KBM-7 (cell line): ENCODE measurements at places on chromosomes 1 and 21.

DNA sequence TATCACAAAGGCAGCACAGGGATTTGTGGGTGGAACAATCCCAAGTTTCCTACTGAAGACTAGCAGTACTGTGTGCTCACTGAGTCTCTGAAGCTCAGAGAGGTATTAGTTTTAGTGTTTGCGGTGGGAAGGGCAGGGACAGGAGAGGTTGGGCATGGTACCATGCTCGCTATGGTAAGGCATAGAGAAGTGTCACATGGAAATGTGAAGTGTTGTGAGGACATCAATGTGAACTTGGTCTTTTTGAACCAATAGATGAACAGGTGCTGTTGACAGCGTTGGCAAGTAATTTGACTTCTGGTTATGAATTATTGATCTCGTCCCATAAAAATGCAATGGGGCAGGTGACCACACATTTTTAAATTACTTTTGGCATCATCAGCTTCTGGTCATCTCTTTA is 55.8 kb upstream of the ADAMTS1 start:
- DNase-seq = no peak

- no peak for DNase-seq
These were observed 176.2 kb downstream of the RHOU start for GRCh38 chr1:228911225-228912210.

DNA sequence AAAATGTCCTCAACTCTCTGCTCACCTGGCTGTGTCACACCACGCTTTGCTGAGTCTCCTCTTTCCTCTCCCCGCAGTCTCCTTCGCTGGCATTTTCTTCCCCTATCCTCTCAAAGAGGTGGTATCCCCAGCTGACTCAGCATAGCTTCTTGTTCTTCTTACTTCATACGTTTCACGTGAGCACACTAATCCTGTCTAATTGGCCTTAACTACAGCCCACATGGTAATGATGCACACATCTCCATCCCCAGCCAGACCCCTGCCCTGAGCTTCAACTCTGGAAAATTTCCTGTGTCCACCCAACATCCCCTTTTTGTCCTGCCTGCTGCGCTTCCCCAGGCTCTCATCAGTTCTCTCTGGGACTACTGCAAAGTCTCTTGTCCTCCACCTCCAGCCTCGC is 169.8 kb downstream of the TTLL7 start:
- DNase-seq = no peak

DNA sequence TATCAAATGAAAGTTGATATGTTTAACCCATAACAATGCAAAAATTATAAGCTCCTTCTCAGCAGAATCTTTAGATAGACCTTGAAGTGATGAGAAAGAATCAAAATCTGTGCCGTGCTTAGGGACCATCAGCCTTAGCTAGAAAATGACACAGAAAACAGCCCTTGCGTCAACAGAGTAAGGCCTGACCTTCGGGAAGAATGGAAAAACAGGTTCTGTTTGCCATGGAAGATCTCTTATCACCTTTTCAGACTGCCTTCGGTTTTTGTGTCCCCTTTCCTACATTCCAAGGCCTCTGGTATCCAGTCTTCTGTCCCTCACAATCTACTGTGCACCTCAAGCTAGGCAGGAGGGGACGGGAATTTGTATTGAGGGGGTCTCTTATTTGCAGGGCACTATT is 37.6 kb upstream of the DPT start:
- no peak for DNase-seq

DNA sequence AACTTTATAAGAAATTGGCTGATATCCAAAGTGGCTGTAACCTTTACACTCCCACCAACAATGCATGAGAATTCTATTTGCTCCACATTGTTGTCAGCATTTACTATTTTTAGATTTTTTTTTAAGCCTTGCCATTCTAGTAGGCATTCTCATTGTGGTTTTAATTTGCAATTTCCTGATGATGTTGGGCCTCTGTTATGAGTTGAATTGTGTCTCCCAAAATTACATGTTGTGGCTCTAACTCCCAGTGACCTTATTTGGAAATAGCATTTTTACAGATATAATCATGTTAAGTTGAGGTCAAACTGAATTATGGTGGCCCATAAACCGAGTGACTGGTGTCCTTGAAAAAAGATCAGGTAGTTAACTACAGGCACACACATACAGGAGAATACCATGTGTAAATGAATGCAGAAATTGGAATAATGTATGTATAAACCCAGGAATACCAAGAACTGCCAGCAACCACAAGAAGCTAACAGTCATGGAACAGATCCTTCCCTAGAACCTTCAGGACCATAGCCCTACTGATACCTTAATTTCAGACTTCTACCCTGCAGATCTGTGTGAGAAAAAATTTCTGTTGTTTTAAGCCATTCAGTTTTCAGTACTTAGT is 348.8 kb upstream of the DAB1 start:
- DNase-seq = no peak

- DNase-seq = no peak
These were observed 137.2 kb upstream of the ETS2 start for GRCh38 chr21:38668541-38668940.

GRCh38 chr1:225587310-225587709 is 65.6 kb downstream of the ENAH start:
- DNase-seq = no peak

GRCh38 chr1:109767637-109768334 is 4.1 kb upstream of the EPS8L3 start:
- no peak for DNase-seq

DNA sequence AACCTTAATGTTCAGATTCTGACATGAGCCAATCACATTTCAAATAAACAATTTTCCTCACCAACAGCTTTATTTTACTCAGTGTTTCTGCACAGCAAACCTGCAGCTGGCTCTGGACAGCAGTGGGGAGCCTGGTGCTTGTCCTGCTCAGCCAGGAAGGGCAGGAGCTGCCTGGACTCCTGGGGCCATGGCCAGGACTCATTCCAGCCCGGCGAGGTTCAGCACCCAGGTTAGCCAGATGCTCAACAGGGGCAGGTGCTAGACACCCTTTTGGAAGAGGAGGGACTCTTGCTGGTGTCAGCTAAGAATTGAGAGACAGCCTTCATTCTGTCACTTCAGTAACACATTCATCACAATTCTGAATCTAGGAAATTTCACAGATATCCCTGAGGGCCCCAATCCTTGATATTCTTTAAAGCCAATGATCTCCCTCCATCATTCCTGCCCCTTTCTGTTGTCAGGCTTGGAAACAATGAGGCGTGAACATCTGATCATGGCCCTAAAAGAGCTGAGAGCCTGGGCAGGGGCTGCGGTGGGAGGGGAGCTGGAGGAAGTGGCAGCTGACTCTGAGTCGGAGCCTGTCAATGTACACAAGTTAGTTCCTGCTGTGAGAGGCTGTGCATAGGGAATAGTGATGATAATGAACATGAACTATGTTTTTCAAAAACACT is 251.3 kb downstream of the SDCCAG8 start:
- DNase-seq = peak; percentile 55

DNA sequence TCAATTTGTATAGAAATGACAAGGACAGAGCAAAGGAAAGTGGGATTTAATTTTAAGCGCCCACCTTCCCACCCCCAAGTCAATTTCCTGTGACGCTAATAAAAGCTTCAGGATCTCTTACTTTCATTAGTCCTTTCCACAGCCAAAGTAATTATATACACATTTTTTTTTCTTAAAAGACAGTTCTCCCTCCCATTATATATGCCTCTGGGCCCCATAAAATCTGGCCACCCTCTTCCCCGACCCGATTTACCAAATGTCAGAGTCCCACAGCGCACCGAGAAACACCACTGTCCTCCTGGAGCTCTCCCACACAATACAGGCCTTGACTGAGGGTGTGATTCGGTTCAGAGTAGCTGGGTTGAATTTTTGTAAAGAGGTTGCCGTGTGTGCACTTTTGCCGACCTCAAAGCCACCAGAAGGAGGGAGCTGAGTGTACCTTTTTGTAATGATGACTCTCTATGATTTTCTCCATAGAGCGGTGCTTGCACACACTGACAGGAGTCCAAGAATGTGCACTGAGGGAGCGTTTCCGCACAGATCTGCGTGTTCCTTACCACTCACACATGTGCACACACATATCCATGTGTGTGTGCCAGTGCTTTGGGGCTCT is 26.2 kb upstream of the IL10 start:
- DNase-seq = no peak

DNA sequence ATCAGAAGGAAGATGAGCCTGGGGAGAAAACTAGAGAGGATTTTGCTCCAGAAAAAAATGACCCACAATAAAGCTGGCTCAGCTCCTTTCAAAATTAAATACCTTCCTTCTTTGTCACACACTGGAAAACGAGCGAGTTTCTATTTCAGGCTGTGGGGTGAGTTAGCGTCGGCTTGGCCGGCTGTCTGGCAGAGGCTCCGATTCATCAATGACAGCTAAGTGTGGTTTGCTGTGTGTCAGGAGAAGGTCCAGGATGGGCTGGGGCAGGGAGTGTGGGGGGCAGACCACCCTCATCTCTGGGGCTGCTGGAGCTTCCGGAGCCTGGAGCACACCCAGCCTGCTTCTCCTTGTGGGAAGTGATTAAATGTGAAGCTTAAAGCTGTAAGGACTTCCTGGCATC is 120.2 kb downstream of the ETS2 start:
- DNase-seq = peak; percentile 83

DNA sequence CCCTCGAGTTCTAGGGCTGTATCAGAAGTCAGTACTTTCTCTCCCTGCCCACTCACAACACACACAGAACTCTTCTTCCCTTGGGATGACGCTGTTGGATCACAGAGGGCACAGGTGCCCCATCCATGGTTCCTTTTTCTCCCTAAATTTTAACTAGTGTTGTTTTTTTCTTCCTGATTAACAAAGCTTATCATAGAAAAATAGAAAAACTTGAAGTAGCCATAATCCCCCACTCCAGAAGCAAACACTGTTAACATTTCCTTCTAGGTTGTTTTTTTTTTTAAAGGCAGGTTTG is 27.5 kb downstream of the NAV1 start:
- DNase-seq = no peak

- no peak for DNase-seq
These were observed 38.1 kb downstream of the TGFBR3 start for GRCh38 chr1:91847851-91848250.

DNA sequence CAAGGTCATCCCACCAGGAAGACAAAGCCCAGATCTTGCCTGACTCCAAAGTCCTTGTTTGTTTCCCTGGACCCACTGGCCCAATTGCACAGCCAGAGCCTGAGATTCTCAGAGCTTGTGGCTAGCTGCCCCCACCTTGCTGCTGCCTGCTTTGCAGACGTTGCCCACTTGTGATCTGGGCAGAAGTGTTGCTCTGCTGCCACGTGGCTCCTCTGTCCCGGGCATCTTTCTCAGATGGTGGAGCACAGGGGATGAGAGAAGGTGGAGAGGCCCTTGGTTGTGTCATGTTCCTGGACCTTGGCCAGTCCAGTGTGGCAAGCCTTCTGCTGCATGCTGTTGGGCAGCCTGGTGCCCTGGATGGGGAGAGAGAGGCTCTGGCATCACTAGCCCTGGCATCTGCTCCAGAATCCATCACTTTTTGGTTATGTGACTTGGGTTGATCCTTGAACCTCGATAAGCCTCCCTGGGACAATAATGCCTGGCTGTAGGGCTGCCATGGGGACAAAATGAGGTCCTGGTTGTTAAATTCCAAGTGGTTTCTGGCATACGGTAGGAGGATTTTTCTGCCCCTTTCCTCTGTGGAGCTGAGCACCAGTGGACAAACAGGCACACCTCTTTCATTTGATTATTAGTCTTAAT is 1.5 kb upstream of the NR0B2 start:
- no peak for DNase-seq

DNA sequence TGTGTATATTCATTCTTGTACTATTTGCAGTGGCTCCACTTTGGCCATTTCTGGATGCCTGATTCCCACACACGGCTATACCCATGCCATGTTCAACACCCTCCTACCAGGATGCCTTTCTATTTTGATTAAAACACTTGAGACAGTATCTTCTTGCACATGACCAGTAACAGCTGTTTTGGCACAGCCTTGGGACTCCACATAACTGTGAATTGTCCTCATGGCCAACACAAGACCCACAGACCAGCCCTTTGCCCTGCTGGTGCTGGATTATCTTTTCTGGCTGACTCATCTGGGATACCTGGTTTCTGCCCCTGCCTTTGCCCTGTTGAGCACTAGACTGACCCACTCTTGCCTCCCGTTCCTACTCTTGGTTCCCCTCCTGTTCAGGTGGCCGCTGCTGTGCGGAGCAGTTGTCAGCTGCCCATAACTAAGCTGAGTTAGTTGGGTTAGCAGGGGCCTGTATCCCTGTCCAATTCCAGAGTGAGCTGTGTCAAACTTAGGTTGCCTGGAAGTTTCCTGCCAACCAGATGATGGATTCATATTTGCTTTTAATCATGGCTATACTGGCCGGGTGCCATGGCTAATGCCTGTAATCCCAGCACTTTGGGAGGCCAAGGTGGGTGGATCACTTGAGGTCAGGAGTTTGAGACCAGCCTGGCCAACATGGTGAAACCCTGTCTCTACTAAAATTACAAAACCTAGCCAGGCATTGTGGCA is 10.8 kb upstream of the EYA3 start:
- no peak for DNase-seq

- DNase-seq = peak; percentile 82
These were observed 37.9 kb upstream of the EDEM3 start for GRCh38 chr1:184792450-184792969.

GRCh38 chr1:76080552-76081079 is 6.1 kb downstream of the ST6GALNAC3 start:
- DNase-seq = no peak

- DNase-seq = no peak
These were observed 179.3 kb downstream of the SIPA1L2 start for GRCh38 chr1:232450615-232451014.

DNA sequence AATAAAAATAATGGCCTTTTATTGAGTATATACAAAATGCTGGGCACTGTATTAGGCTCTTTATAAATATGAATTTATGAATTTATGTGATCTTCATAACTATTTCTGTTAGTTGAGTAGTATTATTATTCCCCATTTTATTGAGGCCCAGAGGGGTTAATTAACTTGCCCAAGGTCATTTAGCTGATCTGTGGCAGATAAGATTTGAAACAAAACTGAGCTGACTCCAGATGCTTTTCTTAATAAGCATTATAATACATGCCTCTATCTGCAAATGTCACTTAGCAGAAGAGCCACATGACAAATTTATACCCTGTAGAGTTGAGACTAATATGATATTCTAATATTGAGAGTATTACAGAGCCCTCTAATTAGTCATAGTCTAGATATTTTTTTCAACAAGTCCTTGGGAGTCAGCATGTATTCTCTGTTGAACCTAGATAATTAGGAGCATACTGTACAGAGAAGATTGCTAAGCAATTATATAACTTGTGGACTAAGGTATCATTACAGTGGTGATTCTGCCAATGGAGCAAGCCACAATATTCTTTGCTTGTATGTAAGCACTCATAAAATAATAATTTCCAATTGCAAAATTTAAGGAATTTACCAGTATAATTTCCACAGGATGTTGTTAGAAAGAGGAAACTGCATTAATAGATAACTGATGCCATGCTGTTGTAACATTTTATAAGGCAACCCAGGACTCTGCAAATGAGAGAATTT is 112.0 kb downstream of the LRRC40 start:
- DNase-seq = no peak

- DNase-seq = no peak
These were observed 110.1 kb downstream of the MRPS6 start for GRCh38 chr21:34183331-34183928.

DNA sequence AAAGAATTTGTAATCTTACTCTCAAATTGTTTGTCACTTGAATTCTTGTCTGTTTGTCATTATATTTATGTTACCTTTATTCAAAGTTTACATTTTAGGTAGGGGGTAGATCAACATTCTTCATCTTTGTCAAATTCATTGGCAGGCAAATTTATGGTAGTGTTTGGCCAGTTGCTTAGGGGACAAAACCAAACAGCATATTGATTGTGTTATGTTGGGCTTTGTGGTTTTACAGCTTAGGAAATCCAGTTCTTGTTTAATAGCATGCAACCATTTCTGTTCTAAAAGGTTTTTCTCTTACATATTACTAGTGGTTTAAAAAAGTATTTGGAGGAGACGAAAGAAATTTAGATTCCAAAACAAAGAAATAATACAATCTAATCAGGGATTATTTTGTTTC is 91.4 kb downstream of the HMCN1 start:
- no peak for DNase-seq
